MCF 10A (cell line): ENCODE measurements at places on chromosomes 7 and 10. TPM values are rescaled to one million over a fixed set of nuclear protein-coding genes. Genes with fewer than 3 reads are reported as not detected.

Gene HOXA9
- total RNA-seq, result 6.9 and 7.6 TPM in 2 replicates

Gene APBB1IP
- not detected in 2 replicates for total RNA-seq

Gene IGFBP3
- total RNA-seq, result 42.9 and 164 TPM in 2 replicates

Gene MNX1
- 0.42 and 0.47 TPM in 2 replicates for total RNA-seq

DNA sequence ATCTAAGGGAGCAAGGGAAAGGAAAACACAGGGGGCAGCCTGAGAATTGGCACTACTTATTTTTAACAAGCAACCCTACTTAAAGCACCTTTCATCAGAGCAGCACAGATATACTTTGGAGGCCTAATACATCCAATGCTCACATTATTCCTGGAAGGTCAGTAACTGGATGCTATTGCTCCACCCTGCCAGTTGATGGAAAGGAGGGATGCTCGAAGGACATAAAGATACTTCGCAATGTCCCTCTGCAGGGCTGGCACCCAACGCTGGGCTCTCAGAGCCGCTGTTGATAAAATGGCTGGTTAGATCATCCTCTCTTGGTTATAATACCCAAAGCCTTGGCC, 307.9 kb upstream of the AOAH start:
- no peak for DNase-seq

GRCh38 chr7:44713680-44714335, 34.8 kb upstream of the ZMIZ2 start:
- no peak for DNase-seq

DNA sequence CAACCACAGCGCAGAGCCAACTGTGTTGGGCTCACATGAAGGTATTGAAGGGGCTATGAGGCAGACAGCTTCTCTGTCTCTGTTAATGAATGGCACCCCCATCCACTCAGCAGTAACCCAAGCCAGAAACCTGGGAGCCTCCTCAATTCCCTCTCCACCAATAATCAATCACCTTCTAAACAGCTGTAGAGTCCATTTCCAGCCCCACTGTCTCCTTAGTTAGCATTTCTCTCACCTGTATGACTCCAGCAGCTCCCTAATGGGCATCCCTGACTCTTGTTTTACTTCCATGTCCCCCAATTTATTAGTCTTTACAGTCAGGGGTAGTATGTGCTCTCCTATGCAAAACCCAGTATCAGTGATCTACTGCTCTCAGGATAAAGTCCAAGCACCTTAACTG, 6.9 kb downstream of the SRI start:
- no peak for DNase-seq

- no peak for DNase-seq
Measured at GRCh38 chr10:133420579-133420978, 3.8 kb downstream of the SPRN start.

- no peak for DNase-seq
Measured at GRCh38 chr10:4506095-4506494, 319.9 kb upstream of the AKR1E2 start.

- DNase-seq, result no peak
Measured at GRCh38 chr7:142280263-142280662, 22.4 kb upstream of the PRSS58 start.

DNA sequence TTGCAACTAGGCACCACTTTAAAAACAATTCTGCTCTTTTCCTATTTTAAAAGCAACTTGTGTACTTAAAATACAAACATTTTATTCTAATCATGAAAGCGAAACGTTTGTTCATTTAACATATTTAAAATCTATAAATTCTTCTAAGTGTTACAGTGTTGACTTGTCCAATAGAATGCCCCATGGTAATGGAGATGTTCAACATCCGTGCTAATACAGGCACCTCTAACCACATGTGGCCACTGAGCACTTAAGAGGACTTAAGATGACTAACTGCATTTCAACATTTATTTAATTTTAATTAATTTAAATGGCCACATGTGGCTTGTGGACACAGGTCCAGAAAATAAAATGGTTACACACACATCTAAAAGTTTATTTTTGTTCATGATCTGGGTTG, 115.1 kb downstream of the TPK1 start:
- DNase-seq, result peak; percentile 18

- DNase-seq, result peak; percentile 4
Measured at GRCh38 chr7:99786726-99787335, 2.8 kb upstream of the CYP3A4 start.

GRCh38 chr7:13282377-13282980, 595.0 kb downstream of the ARL4A start:
- DNase-seq, result peak; percentile 38

GRCh38 chr10:93703066-93703465, 674 bp upstream of the FRA10AC1 start:
- no peak for DNase-seq
